ENCODE measurements at places on chromosomes 3 and 15.

- no peak for DNase-seq
Observed at GRCh38 chr15:32844118-32844711, 126.4 kb downstream of the GREM1 start.

DNA sequence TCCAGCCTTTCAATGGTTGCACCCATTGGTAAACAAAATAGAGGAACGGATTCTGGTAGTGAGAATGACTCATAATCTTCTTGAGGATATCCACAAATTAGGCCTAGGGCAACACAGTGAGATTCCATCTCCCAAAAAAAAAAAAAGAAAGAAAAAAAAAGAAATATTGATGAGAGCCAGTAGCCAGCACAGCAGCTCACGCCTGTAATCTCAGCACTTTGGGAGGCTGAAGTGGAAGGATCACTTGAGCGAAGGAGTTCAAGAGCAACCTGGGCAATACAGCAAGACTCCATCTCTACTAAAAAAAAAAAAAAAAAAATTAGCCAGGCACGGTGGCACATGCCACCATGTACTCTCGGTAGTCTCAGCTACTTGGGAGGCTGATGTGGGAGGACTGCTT lies 51.9 kb downstream of the DENND4A start:
- no peak for DNase-seq

- no peak for DNase-seq
Observed at GRCh38 chr3:148823026-148823425, 4.6 kb upstream of the CPB1 start.

- no peak for DNase-seq
Observed at GRCh38 chr3:157493627-157494550, 9.3 kb downstream of the VEPH1 start.

GRCh38 chr15:88959445-88959844 lies 46.3 kb upstream of the MFGE8 start:
- no peak for DNase-seq

DNA sequence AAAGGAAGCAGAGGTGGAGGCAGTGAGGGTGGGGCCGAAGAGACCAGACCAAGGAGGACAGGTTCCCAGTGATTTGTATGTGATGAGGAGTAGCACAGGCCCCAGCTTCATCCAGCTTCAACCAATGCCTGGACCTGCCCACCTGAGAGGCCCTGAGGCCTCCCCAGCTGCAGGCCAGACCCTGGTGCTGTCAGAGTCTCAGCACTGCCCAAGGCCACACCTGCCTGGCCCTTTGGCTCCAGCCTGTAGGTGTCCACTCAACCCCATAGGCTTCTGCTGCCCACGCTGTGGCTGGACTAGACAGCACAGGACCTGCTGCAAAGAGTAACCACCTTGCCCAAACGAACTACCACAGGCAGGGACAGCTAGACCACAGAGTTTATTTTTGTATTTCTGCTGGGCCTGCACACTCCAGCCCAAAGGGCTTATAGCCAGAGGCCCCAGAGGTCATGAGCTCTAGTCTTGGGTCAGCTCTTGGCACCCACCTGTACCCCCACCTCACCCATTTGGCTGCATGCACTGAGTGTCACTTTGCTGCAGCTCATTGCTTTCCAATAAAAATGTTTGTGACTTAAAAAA lies 81.9 kb upstream of the CDV3 start:
- DNase-seq, result no peak

DNA sequence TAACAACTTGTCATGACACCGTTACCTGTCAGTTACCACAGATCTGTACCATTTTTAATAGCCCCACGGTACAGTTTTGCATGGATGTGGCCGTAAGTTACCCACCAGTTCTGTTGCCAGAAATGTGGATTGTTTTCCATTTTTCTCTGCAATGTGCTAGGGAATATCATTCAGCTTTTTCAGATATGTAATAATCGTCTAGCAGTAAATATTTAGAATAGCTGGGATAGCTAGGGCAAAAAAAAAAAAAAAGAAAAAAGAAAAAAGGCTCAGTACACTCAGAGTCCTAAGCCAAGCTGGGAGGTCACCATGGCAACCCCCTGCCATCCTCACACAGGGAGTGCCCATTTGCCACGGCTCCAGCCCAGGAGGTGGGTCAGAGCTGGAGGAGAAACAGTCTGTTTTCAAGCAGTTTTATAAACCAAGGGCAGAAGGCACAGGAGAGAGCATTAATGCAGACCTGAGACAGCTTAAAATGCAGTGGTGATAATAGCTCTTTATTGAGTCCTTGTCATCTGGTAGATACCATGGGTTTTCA lies 25.2 kb downstream of the PAQR5 start:
- DNase-seq, result no peak

- no peak for DNase-seq
Observed at GRCh38 chr3:188124184-188124583, 29.8 kb upstream of the LPP start.

- DNase-seq, result no peak
Observed at GRCh38 chr15:77975332-77976094, 102.0 kb downstream of the TBC1D2B start.

GRCh38 chr3:63774781-63775180 lies 44.3 kb upstream of the C3orf49 start:
- DNase-seq, result no peak

- DNase-seq, result no peak
Observed at GRCh38 chr3:142709207-142709606, 14.6 kb upstream of the TRPC1 start.

- DNase-seq, result no peak
Observed at GRCh38 chr3:123467046-123467445, 18.2 kb upstream of the ADCY5 start.

DNA sequence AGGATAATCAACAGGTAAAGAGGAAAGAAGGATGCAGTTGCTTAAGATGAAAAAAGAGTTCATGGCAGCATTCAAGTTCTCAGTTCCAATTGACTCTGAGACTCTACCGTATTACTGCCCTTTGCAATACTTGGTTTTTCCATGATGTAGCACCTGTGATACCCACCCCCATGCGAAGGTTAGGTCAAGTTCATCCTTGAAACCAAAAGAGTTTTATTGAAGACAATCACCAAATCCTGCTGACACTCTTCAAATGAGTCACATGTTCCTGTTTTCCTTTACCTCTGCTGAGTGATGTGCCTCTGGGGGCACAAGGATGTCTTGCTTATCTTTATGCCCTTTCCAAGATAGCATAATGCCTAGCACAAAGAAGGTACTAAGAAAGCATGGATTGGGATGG lies 111.3 kb upstream of the SLC7A14 start:
- DNase-seq, result no peak

DNA sequence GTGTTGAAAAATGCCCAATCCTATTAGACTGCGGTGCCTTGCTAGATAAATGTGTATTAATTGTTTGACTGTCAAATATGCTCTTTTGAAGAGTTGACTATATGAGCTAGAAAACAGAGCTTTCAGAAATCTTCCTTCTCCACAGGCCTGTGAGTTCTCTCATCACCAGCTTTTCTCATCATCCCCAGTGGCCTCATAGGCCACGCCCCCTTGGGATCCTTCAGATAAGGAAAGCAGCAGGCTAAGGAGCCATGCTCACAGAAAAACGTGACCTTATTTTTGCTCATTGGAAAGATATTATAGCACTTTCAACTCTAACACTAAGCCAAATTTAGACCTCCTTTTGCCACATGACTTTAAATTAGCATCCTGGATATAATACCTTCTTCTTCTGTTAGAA lies 514.4 kb upstream of the ARRDC4 start:
- no peak for DNase-seq

- DNase-seq, result no peak
Observed at GRCh38 chr3:58528629-58529028, 8.4 kb downstream of the ACOX2 start.

DNA sequence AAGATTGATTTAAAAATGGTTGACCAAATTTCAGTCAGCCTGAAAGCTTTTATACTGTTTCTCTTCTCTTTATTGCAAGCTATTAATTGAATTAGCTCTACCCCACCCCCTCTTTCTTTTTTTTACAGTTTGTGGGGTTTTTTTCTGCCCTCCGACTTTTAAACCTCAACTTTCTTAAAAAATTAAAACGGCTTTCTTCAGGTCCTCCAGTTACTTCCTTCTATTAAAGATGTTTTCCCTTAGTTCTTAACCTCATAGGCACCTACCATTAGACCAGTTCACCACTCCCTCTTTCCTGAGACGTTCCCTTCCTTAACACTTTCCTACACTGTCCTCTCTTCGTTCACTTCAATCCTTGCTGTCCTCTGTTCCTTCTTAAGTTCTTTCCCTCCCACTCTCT lies 52.4 kb downstream of the ATP8B4 start:
- DNase-seq, result no peak

GRCh38 chr3:116429479-116430269 lies 15.6 kb downstream of the LSAMP start:
- DNase-seq, result no peak

GRCh38 chr3:39671116-39671515 lies 138.3 kb upstream of the MYRIP start:
- DNase-seq, result no peak

- DNase-seq, result no peak
Observed at GRCh38 chr3:58679974-58680666, 13.5 kb upstream of the FAM3D start.

DNA sequence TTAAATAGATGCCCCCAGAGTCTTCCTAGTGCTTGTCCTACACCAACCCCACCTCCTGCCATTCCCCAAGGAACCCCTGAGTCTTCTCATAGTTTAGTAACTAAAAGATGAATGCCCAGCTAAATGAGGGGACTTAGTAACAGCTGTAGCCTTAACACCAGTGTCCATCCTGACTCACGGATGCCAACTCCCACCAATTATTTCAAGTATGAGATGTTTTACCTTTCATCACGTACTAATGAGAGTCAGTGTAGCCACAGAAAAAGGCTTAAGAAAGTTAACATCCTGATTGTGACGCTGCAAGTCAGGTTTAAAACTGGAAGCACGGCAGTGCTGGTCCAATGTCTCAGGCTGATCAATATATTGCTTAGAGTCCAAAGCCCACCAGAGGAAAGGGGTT lies 109.9 kb downstream of the FMN1 start:
- DNase-seq, result no peak

GRCh38 chr3:135440746-135441145 lies 524.8 kb upstream of the PPP2R3A start:
- DNase-seq, result no peak

DNA sequence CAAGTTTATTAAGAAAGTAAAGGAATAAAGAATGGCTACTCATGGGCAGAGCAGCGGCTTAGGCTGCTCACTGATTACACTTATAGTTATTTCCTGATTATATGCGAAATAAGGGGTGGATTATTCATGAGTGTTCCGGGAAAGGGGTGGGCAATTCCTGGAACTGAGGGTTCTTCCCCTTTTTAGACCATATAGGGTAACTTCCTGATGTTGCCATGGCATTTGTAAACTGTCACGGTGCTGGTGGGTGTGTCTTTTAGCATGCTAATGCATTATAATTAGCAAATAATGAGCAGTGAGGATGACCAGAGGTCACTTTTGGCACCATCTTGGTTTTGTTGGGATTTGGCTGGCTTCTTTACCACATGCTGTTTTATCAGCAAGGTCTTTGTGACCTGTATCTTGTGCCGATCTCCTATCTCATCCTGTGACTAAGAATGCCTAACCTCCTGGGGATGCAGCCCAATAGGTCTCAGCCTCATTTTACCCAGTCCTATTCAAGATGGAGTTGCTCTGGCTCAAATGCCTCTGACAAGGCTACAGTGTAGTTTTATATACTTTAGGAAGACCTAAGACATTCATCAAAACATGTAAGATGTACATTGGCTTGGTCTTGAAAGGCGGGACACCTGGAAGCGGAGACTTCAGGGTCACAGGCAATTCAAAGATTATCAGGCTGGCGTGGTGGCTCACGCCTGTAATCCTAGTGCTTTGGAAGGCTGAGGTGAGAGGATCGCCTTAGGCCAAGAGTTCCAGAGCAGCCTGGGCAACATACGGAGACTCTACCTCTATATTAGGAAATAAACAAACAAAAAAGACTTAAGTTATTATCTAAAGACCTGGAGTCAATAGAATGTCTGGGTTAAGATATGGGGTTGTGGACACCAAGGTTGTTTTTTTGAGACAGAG lies 3.2 kb upstream of the BLOC1S6 start:
- DNase-seq, result peak; percentile 8
